ENCODE measurements at places on chromosomes 6 and 20.

DNA sequence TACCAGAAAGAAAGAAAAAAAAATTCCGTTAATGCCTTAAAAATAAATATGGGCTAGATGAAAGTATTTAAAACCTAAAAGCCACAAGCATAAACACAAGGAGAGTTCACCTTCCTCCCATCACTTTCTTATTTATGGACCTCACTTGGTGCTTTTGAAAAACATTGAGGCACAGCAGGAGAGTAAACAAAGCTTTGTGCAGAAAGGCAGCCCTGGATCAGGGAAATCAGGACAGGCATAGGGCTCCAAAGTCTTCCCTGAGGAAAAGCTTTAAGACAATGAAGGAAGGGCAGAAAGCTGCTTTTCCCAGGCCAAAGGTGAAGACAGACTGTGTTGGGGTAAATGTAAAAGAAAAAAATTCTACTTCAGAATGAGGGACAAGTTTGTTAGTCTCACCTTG lies 207.9 kb downstream of the CLVS2 start:
- no peak for DNase-seq

- DNase-seq: no peak
Observed at GRCh38 chr20:17631576-17632319, 50.3 kb downstream of the RRBP1 start.

DNA sequence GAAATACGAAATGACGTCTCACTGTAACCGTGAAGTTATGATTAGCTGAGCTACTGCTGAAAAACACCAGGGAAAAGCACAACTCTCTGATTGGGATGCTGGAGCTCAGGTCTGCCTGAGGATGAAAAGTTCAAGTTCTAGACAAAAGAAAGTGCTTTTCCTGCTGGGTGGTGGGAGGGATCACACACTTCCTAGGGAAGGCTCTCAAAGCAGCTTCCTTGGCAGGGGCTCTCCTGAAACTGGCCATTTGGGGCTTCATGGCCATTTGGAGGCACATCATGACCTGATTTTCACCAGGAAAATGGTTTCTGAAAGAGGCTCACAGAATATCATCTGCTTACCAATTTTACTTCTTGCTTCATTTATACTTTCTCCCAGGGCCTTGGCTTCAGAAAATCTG lies 97.1 kb upstream of the KCNK16 start:
- no peak for DNase-seq

GRCh38 chr20:51611625-51611890 lies 69.0 kb upstream of the NFATC2 start:
- no peak for DNase-seq

- no peak for DNase-seq
Observed at GRCh38 chr20:60236613-60237012, 278.4 kb downstream of the CDH26 start.

DNA sequence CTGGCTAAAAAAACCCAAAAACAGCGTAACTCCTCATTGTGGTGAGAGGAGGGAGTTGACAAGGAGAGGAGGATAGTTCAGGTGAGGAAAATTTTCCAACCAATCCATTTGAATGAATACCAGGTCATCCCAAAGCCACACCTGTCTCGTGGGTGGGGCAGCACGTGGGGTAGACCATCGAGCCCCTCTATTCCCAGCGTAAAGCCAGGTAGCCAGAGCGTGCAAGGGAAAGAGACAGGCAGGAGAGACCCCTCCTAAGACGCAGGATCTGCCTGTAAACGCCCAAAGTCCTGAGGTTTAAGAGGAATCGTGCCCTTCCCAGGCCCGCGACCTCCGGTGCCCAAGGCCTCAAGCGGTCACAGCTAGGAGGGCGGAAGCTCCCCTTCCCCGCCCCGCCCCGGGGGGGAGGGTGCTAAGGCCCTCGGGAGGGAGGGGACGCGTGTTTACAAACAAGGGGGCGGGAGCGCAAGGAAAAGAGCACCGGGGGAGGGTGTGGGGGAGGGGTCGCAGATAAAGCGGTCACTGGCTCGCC lies 712 bp downstream of the RXRB start:
- DNase-seq: peak; percentile 61

DNA sequence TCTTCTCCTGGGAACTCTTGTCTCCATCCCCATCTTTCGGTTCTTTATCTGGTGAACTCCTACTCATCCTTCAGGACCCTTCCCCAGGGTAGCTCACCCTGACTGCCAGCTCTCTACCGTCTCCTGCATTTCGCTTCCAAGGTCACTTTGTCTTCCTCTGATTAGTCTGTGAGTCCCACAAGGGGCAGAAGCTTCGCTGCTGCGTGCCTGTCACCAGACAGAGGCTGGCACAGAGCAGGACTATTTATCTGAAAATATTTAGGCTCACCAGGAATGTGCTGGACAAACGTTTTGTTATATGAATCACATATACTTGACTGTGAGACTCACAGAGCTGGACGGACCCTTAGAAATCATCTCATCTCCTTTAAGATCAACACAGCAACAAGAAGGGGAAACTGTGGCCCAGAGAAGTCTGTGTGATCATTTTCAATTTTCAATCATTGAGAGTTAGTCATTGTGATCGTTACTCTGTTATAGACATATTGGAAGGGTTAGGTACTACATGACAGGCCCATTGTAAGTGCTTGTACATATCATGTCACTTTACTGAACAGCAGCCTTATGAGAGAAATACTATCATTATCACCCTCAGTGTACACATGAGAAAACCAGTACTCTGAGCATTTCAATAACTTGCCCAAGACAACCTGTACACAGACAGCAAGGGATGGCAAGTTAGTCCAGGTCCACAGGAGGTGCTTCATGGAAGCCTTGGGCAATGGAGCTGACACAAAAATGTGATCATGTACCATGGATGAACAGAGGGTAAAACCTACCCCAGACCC lies 51.4 kb downstream of the JPH2 start:
- DNase-seq: no peak

DNA sequence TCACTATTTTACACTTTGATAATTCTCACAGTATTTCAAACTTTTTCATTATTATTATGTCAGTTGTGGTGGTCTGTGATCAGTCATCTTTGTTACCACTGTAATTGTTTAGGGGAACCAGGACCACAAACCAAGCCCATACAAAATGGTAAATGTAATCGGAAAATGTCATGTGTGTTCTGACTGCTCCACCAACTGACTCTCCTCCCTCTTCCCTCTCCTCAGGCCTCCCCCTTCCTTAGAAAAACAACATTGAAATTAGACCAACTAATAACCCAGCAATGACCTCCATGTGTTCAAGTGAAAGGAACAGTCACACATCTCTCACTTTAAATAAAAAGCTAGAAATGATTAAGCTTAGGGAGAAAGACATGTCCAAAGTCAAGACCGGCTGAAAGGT lies 63.8 kb downstream of the GMDS start:
- no peak for DNase-seq

GRCh38 chr20:38061109-38061508 lies 27.6 kb downstream of the RPRD1B start:
- DNase-seq: no peak

DNA sequence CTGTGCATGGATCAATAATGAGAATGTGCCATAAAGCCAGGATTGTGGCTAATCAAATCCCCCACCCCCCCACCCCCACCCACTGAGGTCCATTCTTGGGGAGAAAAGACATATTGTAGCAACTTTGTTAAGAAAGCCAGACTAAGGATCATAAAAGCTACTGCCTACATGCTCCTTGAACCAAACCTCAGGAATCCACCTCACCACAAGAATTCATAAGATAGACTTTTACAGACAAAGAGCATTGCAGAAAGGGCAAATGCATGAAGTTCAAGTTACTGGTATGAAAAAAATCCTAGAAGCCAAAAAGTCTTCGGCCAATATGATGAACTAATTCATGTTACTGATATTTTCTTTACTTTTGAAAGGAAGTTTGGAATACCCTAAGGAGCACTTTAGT lies 187.9 kb upstream of the ARID1B start:
- no peak for DNase-seq

DNA sequence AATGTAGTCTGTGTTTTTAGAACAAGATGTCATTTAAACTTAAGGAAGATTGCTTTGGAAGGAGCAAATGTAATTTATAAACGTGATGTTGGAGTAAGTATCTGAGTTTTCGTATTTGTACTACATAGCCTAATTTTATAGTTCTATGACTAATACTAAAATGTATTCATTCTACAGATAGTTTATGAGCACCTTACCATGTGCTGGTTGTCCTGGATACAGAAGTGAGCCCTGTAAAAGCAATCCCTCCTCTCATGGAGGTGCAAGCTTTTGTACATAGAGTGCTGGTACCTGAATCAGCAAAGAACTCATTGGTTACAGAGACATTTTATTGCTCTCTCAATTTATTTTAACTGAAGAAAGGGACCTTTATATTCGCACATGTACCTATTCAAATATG lies 27.1 kb downstream of the TBPL1 start:
- DNase-seq: no peak

DNA sequence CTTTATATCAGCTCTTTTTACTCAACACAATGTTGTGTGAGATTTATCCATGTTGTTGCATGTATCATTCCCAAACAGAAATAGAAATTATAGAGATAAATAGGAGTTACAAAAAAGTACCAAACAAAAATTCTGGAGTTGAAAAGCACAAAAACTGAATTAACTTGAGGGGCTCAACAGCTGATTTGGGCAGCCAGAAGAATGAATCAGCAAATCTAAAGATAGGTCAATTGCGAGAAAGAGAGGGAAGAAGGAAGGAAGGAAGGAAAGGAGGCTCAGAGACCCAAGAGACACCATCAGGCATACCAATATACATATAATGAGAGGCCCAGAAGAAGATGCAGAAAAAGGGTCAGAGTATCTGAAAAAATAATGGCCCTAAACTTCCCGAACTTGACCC lies 98.9 kb downstream of the ATG5 start:
- no peak for DNase-seq

- DNase-seq: no peak
Observed at GRCh38 chr6:159988983-159989454, 20.1 kb downstream of the IGF2R start.

DNA sequence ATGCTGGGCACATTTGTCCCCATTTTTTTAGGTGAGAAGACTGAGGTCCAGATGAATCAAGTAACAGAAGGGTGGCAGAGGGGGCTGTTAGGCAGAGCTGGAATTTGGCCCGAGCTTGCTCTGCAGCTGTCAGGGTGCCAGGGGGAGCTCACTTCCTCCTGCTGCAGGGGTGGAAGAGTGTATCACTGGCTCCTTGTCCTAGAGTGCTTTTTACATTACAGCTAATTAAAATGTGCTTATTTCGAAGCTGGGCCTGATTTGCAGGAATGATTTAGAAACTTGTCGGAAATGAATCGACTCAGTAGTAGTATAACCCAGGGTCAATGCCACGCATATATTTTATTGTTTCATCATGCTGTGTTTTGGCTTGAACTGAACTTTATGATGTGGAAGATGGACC lies 11.1 kb downstream of the TOX2 start:
- DNase-seq: no peak

GRCh38 chr20:14720251-14720650 lies 382.8 kb upstream of the FLRT3 start:
- DNase-seq: no peak

GRCh38 chr6:3724451-3725144 lies 26.9 kb downstream of the PXDC1 start:
- DNase-seq: no peak

DNA sequence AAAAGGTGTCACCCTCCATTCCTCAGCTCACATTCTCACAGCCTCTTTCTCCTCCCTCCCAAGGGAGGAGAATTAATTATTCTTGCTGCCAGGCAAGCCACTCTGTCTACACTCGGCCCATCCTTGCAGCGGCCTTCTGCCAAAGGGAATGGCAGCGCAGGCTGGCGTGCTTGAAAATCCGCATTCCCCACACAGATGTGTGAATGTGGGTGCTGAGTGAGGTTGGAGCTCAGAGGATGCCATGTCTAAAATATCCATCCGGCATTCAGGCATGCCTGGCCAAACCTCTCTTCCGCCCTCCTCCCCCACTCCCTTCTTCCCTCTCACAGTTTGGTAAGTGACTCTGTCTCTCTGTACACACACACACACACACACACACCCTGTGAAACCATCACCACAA lies 27.7 kb downstream of the PNPLA1 start:
- DNase-seq: no peak

GRCh38 chr6:44410363-44410762 lies 22.9 kb downstream of the CDC5L start:
- DNase-seq: no peak
